ENCODE measurements at places on chromosomes 3 and 15.

- DNase-seq: no peak
Observed at GRCh38 chr15:72778796-72779195, 4.8 kb downstream of the ADPGK start.

DNA sequence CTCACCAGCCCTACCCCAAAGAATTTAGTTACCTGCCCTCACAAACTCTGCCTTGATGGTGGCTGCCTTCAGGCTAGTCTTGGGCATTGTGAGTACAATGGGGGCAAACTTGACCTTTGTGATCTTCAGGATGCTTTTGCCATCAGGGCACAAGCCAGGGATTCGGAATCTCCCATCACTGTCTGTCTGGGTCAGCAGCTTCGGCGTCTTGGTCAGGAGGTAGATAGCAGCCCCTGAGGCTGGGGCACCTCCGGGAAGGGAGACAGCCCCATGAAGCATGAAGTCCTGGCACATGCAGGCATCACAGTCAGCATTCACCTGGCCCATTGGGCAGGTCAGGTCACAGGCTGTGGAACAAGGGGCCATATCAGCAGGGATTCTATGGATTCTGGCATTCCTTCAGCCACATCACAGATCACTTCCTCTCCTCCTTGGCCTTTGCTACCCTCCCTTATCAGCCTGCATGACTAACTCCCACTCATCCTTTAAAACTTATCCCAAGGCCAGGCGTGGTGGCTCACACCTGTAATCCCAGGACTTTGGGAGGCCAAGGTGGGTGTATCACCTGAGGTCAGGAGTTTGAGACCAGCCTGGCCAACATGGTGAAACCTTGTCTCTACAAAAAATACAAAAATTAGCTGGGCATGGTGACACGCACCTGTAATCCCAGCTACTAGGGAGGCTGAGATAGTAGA lies 6.9 kb downstream of the CILP start:
- no peak for DNase-seq

DNA sequence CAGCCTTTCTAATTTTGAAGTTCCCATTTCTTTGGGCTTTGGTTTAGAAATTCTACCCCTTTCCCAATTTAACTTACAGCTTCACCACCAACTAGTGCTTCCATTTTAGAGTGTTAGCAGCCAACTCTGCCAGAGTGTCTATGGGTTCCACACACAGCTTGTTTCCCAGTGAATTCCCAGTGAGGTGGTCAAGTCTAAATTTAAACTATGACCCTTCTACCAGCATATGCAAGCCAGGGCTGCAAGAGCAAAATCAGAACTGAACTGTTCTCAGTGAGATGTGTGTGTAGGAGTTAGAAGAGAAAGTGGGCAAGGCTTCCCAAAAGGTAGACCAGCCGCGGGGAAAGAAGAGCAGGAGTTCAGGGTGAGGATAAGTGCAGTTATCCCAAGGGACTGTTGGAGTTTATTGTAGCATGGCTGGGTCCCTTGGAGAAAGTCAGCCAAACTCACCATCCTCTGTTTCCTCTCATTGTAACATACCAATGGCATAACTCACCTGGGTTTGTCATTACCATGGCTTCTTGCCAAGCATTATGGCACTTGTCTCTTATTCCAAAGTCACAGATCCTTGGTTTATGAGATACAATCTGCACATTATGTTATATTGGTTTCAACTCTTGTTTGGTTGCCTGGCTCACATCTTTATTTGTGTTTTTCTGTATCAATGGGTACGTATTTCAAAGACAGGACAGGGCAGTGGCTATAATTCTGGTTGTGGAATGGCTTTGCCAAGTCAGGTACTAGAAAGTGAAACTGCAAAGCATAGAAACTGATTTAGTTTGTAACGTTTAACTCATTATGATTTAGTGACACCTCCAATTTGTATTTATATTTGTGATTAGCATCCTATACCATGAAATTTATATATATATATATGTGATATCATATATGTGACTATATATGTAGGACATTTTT lies 130.2 kb upstream of the UMPS start:
- DNase-seq: no peak

DNA sequence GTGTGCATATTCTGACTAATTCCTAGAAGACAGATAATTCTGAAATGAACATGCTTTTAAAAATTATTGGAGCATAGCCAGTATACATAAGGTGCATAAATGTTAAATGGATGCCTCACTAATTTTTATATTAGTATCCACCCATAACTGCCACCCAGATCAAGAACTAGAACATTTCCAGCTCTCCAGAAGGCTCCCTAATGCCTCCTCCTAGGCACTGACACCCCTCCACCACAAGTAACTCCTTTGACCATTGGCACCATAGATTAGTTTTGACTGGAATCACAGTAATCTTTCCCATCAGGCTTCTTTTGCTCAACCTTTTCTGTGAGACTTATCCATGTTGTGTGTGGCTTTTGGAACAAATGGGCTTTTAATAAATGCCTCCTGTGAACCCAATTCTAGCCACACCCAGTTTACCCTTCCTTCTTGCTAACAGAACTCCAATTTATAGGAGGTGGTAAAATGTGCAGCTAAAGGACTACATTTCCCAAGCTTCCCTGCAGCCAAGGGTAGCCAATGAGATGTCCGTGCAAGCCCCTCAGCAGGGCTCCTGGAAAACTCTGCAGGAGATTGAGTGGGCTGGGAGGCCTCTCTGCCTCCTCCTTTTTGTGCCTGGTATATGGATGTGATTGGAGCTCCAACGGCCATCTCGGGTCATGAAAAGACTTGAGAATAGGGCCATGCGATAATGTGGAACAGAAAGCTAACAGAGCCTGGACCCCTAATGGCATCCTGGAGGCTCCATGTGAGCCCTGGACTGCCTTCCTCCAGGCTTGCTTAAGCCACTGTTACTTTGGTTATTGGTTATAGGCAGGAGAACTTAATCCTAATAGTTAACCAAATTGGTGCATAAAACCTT lies 322.6 kb upstream of the TLE3 start:
- DNase-seq: no peak

DNA sequence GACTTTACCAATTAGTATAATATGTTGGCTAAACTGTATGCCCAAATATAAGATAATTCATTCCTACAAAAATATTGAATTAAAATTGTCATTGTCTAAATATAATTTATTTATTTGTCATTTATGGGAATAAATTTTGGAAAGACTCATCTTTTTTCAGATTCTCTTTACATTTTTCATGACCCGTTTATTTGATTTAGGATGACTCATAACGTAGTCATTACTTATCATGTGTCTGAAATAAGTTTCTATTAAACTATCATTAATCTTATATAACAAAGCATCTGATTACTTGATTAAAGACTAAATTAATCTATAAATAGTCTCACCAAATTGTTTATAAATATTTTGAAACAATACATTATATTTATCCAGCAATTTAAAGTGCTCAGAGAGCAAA lies 516.6 kb downstream of the CADM2 start:
- no peak for DNase-seq
